ENCODE measurements at places on chromosomes 12 and 14.

- DNase-seq = no peak
Measured at GRCh38 chr12:76176940-76177339, 92.5 kb upstream of the NAP1L1 start.

DNA sequence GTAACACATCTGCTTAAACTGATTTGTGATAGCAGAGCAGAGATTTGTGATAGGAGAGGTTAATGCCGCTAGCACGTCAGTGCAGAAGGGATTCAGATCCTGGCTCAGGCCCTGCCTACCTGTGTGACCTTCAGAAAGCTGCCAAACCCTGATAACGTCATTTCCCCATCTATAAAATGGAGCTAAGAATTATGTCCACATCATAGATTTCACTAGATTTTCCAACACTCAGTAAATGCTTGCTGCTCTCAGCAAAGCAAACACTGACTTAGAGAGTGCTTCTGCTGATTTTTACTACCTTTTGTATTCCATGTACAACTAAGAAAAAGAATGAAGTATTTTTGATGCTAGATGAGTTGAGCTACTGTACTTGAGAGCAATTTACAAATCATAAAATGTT, 261.4 kb downstream of the ITPR2 start:
- no peak for DNase-seq

DNA sequence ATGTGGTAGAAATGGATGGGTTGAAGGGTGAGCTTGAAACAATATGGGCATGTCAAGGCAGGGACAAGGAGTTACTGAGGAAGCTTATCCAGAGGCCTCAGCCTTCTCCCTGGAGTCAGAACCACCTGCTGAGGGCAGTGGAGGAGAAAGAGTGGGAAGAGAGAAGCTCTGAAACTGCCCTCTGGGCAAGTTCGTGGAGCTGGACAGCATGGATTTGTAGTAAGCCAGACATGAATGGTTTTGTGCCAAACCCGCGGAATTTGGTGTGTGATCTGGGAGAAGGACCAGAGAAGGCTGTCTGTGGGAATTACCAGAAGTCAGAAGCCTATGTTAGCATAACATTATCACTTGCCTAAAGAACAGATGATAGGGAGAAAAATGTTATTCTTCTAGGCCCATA, 164.8 kb downstream of the SLC41A2 start:
- DNase-seq = no peak

DNA sequence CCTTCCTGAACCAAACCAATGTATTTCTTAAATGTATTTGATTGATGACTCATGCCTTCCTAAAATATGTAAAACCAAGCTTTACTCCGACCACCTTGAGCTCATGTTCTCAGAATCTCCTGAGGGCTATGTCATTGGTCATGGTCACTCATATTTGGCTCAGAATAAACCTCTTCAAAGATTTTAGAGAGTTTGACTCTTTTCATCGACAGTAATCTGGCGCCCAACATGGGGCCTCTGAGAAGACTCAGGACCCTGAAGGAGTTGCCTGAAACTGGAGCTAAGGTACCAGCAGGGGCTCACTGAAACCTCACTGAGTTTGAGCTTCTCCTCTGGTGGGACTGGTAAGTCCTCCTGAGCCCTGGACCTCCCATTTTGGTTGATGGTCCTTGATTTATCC, 17.2 kb upstream of the PSMC1 start:
- peak; percentile 36 for DNase-seq

DNA sequence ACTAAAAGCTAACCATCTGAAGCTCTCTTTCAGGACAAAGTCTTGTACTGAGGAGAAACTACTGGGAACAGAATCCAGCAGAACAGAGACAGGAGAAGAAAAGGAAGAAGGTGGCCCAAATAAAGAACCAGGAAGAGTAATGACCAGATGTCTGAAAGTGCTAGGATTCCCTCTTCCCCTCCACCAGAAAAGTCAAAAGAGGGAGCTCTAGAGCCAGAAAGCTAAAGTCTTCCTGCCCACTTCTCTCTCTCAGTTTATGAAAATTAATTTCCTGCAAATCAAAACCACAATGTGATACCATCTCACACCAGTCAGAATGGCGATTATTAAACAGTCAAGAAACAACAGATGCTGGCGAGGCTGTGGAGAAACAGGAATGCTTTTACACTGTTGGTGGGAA, 47.2 kb downstream of the SPPL3 start:
- DNase-seq = no peak

- no peak for DNase-seq
Measured at GRCh38 chr14:33184587-33184986, 245.9 kb downstream of the NPAS3 start.
